AG10803 (cell line): ENCODE measurements at places on chromosomes 13 and 19.
A peak's percentile ranks its signal among the peaks of the same experiment; 100 is the strongest.

DNA sequence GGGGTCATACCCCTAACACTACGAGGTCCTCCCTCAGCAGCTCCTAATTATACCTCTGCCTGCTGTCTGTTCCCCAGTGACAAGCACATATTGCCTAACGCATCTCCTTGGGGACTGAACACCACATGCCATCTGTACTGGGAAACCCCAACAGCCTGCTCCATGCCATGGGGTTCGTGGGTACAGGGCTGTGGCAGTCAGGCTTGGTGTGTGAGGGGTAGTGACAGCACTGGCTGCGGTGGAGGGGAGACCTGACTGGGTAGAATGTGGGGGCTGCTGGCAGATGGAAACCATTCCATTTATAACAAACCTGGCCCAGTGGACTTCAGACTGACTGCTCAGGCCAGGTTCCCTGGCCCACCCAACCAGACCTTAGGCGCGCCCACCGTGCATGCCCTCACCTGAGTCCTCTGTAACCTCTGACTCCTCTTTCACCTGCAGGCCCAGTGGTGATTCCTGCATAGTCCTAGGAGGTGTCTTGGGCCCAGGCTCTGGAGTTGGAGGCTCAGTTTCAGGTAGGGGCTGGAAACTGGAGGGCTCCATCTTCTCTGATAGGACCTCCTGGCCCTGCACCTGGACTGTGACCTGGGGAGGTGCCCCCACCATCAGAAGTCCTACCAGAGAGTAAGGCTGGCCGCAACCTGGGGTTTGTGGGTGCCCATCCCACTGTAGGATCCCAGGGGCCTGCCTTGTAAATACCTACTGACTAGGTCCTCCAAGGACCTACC is 3.0 kb downstream of the MZF1 start:
- DNase-seq = no peak

DNA sequence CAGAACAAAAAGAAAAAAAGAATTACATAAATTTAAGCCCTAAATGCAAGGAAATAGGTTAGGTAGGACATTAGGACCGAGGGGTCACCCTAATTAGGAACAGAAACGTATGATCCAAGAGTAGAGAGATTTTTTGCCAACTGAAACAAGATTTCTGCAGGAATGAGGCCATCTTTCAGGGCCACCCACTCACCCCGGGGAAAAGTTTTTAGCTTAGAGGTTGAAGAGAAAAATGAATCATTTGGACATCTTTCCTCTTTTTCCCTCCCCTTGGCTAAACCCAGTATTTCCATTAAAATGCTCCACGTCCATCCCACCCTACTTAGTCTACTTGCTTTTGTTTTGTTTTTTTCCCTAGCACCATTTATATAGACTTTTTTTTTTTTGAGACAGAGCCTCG is 10.6 kb upstream of the PNMA8A start:
- DNase-seq = peak; percentile 35

GRCh38 chr13:40456397-40456953 is 210.0 kb downstream of the FOXO1 start:
- no peak for DNase-seq

DNA sequence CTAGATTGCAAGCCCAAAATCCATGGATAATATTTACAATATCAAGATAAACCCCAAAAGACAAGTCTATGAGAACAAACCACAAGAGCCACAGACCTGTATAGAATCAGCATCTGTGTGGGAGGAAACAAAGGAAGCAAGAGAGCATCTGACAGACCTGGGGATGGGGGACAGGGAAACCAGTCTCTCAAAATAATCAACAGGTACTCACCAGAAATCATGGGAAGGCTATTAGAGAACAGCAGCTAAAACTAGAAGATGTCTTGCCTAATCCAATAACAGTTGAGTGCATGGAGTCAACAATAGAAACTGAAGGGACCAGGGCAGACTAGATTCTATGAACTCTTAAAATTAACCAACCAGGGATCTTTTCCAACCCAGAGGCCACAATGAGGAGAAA is 8.7 kb downstream of the SLC6A16 start:
- no peak for DNase-seq

- no peak for DNase-seq
These were observed 23.2 kb upstream of the ACOD1 start for GRCh38 chr13:76925115-76925514.

- peak; percentile 86 for DNase-seq
These were observed 4.6 kb downstream of the FAM187B start for GRCh38 chr19:35223862-35224505.

DNA sequence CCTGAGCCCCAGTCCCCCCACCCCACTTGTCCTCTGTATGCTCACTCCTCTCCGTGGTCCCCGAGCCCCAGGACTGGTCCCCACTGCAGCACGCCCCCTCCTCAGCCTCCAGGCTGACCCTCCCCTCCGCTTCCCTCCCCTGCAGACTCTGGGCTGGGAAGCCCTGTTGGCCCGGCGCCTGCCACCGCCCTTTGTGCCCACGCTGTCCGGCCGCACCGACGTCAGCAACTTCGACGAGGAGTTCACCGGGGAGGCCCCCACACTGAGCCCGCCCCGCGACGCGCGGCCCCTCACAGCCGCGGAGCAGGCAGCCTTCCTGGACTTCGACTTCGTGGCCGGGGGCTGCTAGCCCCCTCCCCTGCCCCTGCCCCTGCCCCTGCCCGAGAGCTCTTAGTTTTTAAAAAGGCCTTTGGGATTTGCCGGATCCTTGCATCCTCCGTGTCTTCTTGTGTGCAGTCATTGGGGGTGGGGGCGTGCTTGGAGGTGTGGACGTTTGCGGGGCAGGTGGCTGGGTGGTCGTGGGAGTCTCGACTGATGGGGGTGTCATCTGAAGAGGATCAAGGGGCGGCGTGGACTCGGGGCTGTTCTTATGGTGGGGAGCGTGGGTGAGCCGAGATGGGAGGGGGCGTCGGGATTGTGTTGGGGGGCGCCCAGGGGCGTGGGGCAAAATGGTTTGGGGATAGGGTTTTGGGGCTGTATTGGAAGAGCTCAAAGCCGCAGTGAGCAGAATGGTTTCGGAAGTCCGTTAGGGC is 3.5 kb downstream of the PTGER1 start:
- no peak for DNase-seq

DNA sequence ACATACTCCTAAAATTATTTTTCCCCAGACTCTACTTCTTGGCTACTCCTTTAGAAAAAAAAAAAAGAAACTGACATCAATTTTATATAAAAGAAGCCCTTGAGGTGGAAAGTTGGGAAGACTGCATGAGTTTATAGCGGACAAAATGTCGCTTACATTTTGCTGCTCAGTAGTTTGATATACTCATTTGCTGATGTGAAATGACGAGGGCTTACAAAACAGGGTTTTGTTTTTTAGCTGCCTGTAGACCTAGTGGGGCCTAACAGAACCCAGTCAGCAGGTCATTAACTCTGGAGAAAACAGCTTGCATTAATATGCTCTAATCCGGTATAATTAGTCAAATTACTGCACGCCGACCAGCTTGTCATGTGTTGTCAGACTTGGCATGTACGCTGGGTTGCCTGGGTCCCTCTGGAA is 37.6 kb upstream of the MAB21L1 start:
- DNase-seq = no peak

DNA sequence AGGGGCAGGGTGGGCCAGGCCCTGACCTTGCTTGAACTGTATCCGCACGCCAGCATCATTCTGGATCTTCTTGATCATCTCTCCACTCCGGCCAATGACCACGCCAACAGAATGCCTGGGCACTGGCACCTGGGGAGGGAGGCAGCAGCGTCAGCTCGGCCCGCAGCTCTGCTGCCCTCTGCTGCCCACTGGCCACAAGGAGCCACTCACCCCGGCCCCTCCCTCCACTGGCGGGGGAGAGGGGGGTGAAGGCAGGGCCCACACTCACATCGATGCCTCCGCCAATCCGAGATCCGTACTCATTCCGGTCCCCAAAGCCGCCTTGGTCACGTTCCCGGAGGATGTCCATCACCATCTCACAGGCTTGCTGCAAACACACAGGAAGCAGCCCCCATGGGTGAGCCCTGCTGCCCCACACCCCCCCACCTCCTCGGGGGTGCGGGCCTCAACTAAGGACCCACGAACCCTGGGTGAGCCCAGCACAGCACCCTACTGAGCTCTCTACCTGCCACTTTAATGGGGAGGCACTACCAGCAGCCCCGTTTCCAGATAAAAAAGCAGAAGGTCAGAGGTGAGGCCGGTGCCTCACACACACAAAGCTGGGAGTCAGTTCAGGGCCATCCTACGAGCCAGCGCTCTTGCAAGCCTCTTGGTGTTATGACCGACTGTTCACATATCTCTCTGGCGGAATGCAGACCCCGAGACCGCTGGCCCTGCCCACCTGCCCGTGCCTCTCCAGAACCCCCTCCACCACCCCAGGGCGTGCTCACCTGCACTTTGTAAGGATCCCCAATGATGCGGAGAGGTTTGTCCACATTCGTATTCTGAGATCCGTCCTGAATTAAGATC is 6.7 kb downstream of the KHSRP start:
- peak; percentile 13 for DNase-seq

DNA sequence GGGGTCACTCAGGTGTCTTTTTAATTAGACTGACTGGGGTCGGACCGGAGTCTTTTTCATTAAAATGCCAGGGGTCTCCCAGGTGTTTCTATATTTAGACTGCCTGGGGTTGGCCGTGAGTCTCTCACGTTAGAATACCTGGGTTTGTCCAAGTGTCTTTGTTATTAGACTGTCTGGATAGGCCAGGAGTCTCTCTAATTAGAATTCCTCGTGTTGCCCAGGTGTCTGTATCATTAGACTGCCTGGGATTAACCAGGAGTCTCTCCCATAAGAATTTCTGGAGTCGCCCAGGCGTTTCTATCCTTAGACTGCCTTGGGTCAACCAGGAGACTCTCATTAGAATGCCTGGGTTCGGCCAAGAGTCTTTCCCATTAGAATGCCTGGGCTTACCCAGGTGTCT is 1445.7 kb downstream of the UQCRFS1 start:
- no peak for DNase-seq

GRCh38 chr13:97802213-97802612 is 151.3 kb upstream of the IPO5 start:
- no peak for DNase-seq

DNA sequence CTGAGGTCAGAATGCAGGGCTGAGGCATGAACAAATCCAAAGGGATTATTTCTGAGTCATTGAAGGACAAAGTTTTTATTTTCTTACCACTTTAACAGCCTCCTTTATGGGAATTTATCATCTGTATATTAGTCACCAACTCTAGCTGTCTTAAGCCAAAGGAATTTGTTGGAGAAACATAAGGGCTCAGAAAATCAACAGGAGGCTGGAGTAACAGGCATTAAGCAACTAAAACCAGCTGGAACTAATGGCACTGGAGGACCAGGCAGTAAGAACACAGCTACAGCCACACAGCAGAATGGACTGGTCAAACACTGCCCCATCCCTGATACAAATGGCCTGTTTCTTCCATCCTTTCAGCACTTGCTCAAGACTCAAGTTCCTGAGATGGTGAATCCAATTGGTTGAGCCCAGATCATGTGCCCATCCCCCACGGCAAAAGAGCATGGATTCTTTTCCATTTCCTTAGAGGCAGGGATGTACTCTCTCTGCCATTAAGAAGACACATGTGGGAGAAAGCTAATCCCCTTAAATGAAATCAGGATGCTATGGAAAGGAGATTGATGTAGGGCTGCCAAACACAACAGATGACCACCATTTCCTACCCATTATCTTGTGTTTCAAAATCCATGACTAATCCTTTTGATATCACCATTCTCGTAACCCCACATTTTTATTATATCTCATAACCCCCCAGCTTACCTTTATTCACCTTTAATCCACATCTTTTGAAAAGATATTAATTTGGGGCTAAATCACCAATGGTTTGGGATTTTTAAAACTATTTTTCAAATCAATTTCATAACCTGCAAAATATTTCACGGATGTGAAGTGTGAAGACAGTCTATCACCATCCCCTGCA is 157.0 kb upstream of the FNDC3A start:
- peak; percentile 95 for DNase-seq

GRCh38 chr13:24042710-24043440 is 117.6 kb upstream of the SPATA13 start:
- DNase-seq = peak; percentile 77

DNA sequence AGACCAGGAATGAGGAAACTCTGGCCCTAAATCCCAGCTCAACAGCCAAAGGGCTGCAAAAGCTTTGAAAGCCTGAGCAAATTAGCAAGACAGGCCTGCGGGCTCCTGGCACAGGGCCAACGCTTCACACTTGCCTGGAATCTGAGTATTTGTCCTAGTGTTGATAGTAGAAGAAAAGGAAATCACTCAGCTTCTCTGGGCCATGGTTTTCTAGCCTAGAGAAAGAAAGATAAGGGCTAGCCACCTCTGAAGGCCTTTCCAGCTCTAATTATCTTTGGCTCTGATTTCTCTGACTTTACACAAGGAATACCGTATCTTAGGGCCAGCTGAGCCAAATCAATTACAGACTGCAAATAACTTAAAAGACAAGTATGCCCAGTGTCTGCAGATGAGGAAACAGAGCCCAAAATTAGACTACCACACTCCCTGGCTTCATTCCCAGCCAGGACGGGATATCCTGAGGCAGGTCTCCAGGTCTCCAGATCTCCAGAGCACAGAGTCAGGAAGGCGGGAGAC is 69.6 kb downstream of the STK24 start:
- peak; percentile 65 for DNase-seq

GRCh38 chr13:93290503-93290902 is 63.9 kb downstream of the GPC6 start:
- DNase-seq = no peak

- DNase-seq = peak; percentile 36
These were observed 93.3 kb upstream of the SLC15A1 start for GRCh38 chr13:98845742-98846141.

DNA sequence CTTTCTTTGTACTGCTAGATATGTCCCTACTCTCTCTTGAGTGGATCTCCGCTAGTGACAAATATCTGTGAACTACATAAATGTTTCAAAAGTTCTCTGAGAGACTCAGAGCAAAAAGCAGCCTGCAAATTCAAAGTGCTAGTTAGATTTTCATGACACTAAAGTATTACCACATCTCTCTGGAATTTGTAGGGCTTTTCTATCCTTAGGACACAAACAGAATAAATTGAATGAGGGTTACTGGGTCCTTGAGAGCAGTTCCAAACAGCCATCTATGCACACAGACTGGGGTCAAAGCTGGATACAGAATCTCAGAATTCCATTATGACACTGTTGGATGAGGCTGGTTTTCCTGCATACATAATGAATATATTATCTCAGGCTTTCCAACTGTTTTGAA is 953.2 kb downstream of the DIAPH3 start:
- no peak for DNase-seq

DNA sequence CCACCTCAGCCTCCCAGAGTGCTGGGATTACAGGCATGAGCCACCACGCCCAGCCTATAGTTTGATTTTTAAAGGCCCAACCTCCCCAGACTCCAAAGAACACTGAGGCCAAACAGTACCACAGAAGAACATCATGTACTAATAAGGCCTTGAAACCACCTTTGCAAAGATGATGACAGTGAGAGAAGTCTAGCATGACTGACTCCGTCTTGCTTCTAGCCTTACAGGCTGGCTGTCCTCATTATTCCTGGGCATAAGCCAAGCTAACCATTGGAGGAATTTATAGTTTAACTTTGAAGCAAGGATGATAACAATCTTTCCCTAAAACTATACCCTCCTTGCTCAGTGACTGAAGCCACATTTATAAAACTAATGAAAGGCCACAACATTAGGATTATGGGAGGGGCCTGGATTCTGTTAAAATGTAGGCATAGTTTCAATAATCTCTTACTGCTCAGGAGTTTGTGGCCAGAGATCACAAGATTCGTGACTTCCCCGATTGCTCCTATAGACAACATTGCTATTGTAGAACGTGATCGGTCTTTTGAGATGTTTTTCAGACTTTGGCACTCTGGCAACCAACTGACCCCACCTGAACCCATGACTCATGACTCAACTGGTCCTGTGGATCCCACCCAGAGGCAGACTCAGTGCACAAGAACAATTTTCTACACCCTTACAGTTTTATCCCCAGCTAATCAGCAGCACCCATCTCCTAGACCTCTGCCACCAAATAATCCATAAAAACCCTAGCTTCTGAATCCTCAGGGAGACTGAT is 17.6 kb downstream of the GPR42 start:
- no peak for DNase-seq
